ENCODE measurements at places on chromosomes 7 and 10. TPM values are rescaled to one million over a fixed set of nuclear protein-coding genes. Genes with fewer than 3 reads are reported as not detected.

DNA sequence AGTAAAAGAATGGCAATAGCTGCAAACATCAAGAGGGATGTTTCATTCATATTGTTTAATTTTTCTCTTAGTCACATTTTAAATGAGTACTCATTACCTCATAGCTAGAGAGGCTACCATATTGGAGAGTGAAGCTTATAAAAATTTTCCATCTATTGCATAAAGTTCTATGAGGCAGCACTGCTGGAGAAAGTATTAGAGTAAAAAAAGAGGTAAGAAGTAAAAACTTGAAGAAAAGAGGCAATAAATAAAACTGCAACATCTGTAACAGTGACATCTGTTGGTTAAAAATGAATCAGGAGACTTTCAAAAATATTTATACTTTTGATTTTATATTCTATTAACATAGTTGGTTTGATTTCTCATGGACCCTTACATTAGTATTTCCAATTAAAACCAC, 284.5 kb upstream of the SEMA3D start:
- DNase-seq: no peak

- DNase-seq: no peak
Observed at GRCh38 chr10:75422913-75423312, 8.5 kb upstream of the LRMDA start.

The LEP gene
- polyA plus RNA-seq: 0.12 TPM

The GPR22 gene
- 0.05 TPM for polyA plus RNA-seq

DNA sequence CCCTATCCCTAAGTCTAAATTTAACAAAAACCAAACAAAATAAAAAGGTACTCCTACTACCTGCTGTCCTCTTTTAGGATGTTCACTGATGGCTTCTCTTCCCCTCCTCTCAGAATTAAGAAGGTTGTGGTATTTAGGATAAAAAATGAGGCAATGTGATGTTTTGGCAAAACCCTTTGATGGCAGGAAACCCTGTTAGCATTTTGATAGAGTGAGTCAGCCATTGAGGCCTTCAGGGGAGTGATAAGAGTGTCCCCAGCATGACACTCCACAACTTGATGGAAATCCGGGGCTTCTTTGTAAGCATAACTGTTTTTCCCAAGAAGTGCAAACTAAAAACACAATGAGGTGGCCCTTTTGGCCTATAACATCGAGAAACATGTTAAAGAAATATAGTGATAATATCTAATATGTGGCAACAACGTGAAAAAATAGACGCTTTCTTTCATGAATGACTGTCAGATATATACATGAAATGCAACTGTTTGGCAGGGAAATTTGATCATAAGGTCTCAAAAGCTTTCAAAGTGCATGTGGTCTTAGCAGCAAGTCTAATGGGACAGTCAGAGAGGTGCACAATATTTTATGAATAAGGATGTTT, 55.0 kb downstream of the PRTFDC1 start:
- DNase-seq: no peak

DNA sequence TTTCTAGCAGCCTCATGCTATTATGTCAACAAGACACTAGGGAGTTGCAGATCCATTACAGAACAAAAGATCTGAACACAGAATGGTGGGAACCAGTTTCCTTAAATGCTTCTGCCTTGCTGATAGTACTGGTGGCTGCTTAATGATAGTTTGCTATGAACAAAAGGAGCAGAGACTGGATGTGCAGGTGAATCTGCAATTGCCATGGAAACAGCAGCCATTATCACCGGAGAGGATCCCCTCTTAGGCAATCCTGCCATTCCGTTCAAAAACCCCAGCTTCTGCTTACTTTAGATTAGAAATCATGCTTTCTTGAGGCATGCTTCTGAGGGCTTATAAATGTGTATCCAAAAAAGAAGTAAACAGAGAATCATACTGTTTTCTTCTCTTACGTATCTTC, 80.0 kb upstream of the PRKAR2B start:
- DNase-seq: no peak

DNA sequence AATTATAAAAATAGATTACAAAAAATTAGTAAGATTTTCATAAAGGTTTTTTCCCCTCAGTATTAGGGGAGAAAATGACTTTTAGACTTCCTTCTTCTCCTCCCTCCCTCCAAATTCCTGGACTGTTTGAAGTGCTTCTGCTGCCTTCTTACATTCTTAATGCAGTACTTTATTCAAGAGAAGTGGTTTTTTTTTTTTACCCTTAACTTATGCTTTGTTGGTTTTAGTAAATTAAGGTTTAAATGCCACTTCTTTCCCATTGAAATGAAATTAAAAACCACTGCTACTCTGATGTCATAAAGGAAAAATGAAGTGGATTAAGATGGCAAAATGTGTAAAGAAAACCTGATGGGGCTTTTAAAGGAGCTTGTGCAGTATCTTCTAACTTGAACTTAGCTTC, 140.7 kb downstream of the VTI1A start:
- no peak for DNase-seq

DNA sequence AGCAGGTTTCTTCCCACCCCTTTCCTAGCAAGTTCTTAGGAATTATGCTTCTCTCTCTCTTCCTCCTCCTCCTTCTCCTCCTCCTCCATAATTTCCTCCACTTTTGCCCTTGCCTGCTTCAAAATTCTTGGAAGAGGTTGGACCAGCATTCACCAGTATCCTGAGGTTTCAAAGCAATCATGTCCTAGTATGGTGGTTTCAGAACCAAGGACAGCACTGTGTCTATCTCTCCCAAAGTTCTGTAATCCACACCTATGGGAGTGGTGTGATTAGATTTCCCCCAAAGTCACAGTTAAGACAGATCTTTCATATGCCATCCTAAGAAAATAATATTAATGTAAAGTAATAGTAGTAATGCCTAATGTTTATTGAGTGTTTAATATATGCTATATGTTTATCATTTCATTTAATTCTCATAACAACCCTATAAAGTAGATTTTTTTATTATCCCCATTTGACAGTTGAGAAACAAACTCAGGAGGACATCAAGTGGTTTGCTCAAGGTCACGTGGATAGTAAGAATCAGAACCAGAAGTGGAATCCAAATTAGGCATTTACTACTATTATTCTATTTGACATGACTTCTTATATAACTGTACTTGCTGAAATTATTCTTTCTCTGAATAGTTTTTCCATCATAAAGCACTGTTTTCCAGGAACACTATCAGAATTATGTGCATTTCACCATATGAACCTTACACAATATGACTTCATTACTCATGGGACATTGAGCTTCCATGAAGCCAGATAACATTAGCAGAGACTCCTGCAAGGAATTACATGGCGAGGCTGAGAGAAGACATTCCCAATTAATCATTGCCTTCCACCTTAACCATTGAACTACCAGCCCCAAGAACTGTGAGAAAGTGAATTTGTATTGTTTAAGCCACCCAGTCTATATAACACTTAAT, 91.4 kb downstream of the IPMK start:
- DNase-seq: peak; percentile 61

The BAMBI gene
- polyA plus RNA-seq: 0.85 TPM

- DNase-seq: no peak
Observed at GRCh38 chr10:30705101-30705624, 75.6 kb upstream of the LYZL2 start.

- DNase-seq: no peak
Observed at GRCh38 chr7:69839782-69840181, 241.5 kb downstream of the AUTS2 start.

DNA sequence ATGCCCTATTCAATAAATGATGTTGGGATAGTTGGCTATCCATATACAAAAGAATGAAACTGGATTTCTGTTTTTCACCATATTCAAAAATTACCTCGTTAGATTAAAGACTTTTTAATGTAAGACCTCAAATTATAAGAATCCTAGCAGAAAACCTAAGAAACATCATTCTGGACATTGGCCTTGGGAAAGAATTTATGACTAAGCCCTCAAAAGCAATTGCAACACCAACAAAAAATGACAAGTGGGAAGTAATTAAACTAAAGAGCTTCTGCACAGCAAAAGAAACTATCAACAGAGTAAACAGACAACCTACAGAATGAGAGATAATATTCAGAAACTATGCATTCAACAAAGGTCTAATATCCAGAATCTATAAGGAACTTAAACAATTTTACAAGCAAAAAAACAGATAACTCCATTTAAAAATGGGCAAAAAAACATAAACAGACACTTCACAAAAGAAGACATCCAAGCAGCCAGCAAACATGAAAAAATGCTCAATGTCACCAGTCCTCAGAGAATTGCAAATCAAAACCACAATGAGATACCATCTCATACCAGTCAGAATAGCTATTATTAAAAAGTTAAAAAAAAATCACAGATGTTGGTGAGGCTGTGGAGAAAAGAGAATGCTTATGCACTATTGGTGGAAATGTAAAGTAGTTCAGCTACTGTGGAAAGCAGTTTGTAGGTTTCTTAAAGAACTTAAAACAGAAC, 309.8 kb downstream of the AHR start:
- DNase-seq: no peak

The TMEM273 gene
- 6.5 TPM for polyA plus RNA-seq

The GALNT11 gene
- polyA plus RNA-seq: 15.9 TPM

GRCh38 chr7:45927721-45928120, 6.6 kb upstream of the IGFBP3 start:
- no peak for DNase-seq

- no peak for DNase-seq
Observed at GRCh38 chr7:39125846-39126245, 148.1 kb downstream of the POU6F2 start.

The HABP2 gene
- polyA plus RNA-seq: 5.3 TPM

GRCh38 chr7:38016567-38016966, 96.1 kb downstream of the EPDR1 start:
- DNase-seq: no peak

GRCh38 chr7:110058401-110058800, 1032.5 kb upstream of the LRRN3 start:
- no peak for DNase-seq

- no peak for DNase-seq
Observed at GRCh38 chr7:71411475-71411874, 279.5 kb downstream of the GALNT17 start.

- DNase-seq: no peak
Observed at GRCh38 chr10:7135188-7135587, 275.6 kb downstream of the SFMBT2 start.

The PNLIPRP3 gene
- polyA plus RNA-seq: 0.46 TPM

Data from stomach (tissue), 19 donors.